Cortex of kidney (tissue), 1 donor: ENCODE measurements at places on chromosomes 6 and 20.

DNA sequence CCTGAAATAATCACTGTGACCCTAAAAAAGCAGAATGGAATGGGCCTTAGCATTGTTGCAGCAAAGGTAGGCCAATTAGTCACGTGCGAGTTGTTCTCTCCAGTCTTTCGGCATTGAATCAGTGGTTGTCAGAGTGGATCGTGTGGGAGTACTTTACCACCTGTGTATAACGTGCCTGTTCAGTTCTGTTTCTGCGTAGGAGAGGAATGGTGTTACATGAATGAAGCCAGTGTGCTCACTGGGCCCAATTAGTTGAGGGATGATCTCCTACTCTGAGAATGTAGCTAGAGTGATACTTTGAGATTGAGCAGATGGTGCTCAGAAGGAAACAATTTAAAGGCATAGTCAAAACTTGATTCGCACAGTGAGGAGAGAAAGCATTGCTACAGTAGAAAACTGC, 72.4 kb upstream of the KIF25 start:
- DNase-seq: no peak

GRCh38 chr20:18986895-18987580, 173.5 kb downstream of the SCP2D1 start:
- DNase-seq: no peak

- no peak for DNase-seq
These were observed 199.4 kb upstream of the ZNF217 start for GRCh38 chr20:53792946-53793536.

- DNase-seq: no peak
These were observed 30.5 kb upstream of the SASH1 start for GRCh38 chr6:148311966-148312669.

GRCh38 chr6:16694781-16695578, 66.3 kb downstream of the ATXN1 start:
- DNase-seq: no peak

GRCh38 chr20:3174442-3175261, 1.3 kb upstream of the LZTS3 start:
- no peak for DNase-seq

DNA sequence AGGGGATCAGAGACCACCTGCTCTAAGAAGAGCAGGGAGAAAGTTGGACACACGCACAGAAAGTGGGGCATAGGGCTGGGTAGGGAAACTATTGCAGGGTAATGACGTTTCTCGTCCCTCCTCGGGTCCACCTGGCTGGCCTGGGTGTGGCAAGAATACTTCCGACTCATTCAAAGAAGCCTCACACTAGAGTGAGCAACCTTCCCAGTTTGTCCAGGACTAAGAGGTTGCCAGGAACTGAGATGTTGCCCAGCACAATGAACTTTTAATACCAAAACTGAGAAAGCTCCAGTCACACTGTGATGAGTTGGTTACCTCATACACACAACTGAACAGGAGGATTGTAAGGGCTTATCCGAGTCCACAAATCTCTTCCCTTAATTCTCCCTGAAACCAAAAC, 74.5 kb upstream of the ADGRF1 start:
- no peak for DNase-seq

GRCh38 chr20:3734111-3734843, 1.8 kb downstream of the HSPA12B start:
- DNase-seq: no peak

GRCh38 chr20:50928469-50928868, 2.8 kb downstream of the ADNP start:
- no peak for DNase-seq

DNA sequence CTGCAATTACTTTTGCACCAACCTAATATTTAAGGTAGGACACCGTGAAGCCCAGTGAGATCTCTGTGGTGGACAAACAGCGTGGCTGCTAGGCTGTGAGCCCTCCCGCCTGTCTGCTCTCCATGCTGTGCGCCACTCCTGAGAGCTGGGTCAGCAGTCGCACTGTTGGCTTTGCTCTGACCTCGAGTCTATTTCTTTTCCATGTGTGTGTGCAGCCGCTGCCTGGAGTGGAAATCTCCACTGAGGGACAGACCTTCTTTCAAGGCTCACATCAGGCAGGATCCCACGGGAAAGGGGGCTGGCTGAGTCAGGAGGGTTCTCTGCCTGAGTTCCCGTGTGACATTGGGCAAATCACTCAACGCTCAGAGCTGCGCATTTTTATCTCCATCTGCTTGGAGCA, 27.1 kb downstream of the RIPOR3 start:
- no peak for DNase-seq

DNA sequence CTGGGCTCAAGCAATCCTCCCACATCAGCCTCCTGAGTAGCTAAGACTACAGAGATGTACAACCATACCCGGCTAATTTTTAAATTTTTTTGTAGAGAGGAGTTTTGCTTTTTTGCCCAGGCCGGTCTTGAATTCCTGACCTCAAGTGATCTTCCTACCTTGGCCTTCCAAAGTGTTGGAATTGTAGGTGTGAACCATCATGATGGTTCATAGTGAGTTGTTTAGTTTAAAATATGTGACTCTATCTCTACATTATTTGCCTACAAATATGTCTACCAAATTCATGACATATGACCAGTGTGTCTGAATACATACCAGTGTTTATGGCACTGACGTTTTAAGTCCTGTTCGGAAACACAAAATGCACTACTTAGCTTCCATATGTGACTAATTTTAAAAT, 154.9 kb downstream of the GMPR start:
- DNase-seq: no peak

- DNase-seq: no peak
These were observed 15.0 kb downstream of the RBM39 start for GRCh38 chr20:35726842-35727711.

DNA sequence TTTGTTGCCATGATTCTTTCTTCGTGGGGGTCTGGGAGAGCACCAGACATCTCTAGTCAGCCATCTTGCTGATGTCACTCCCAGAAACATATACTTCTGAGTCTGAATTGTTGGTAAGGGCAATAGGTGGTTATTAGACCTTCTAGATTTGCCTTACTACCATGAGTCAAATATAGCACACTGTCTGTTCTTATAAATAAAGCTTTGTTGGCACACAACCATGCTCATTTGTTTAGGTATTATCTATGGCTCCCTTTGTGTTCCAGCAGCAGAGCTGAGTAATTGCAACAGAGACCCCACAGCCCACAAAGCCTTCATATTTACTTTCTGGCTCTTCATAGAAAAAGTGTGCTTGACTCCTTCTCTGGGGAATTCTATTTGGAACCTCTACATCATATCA, 62.9 kb downstream of the CDH26 start:
- no peak for DNase-seq
